ENCODE measurements at places on chromosomes 6 and 20.

GRCh38 chr6:154057098-154057497 is 18.1 kb downstream of the OPRM1 start:
- no peak for DNase-seq

DNA sequence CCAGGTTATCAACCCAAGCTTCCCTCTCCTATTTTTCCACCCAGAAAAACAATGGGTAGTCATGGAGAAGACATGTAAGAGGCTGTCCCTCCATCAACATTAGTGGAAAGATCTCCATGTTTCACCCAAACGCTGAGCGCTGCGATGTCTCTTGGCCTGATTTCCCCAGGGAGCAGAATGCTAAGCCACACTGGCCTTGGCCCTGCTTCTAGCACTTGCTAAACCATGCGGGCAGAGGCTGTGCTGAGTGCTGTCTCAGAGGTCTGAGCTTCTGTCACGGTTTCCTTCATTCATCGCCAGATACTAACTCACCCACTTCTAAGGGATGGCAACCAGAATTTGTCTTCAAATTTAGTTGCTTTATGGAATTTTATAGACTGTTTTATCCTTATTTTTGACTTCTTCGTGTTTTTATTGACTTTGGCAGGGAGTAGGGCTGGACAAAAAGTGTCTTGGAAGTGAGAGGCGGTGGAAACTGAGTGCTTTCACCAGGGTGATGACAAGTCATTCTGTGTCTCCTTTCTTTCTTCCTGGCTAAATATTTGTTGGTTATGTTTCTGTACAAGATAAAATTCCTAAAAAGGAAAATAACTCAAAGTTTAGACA is 181.4 kb upstream of the UST start:
- DNase-seq = no peak

- no peak for DNase-seq
Observed at GRCh38 chr6:53829698-53830221, 35.0 kb downstream of the LRRC1 start.

DNA sequence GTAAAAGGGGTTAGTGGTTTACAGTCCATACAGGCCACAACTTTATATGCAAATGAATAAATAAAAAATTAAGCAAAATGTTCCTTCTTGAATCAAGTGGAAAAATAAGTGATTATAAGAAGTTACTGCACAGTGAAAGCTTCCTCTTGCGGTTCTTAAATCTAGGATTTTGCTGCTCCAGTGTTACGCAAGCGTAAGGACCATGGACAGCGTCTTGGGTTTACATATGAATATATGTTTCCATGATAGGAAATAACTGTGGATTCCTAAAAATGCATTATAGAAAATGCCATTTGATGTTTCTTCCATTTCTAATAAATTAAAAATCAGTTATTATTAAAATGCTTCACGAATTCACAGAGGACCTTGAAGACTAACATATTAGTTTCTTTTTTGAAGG is 176.6 kb upstream of the POU3F2 start:
- DNase-seq = no peak

GRCh38 chr6:16244869-16245451 is 6.6 kb downstream of the GMPR start:
- no peak for DNase-seq

DNA sequence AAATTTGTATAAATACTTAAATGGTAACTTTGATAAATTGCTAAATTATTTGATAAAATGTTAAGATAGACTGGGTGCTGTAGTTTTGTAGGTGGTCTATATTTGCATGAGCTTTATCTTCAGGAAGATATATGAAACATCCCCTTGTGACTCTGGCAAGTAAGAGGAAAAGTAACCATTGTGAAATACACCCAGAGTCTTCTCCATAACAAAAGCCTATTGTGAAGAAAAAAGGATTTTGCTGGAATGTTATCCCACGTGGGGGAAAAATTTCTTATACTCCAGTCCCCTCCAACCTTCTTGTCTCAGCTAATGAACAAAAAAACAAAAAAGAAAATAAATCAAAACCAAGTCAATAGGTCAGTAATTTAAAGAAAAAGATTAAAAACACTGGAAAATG is 600.7 kb downstream of the HDGFL1 start:
- DNase-seq = no peak

- DNase-seq = no peak
Observed at GRCh38 chr20:52166150-52166549, 25.4 kb downstream of the ZFP64 start.

DNA sequence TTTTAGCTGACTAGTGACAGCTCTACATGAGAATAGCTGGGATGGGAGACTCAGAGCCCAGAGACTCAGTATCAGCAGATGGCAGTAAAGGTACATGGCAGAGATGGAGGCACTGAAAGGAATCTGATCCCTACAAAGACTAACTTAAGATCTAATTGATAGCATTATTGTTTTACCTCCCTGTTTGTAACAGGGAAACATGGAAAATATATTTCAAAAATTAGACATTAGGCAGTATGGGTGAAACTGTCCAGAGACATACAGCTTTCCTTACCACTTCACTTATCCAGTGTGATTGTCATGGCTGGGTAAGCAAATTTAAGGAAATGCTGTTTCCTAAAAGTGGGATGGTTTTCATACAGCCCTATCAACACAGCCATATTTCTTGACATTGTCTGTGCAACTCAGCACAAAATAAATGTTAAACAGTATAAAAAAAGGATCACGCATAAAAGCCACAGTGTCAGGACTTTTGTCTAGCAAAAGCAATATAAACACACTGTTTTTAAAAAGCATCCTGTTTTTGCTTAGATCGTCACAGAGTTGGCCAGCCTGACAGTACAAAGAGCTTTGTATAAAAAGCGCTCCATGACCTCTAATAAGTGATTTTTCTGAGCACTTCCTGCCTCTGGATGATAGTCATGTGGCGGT is 376.9 kb downstream of the PHF3 start:
- no peak for DNase-seq

DNA sequence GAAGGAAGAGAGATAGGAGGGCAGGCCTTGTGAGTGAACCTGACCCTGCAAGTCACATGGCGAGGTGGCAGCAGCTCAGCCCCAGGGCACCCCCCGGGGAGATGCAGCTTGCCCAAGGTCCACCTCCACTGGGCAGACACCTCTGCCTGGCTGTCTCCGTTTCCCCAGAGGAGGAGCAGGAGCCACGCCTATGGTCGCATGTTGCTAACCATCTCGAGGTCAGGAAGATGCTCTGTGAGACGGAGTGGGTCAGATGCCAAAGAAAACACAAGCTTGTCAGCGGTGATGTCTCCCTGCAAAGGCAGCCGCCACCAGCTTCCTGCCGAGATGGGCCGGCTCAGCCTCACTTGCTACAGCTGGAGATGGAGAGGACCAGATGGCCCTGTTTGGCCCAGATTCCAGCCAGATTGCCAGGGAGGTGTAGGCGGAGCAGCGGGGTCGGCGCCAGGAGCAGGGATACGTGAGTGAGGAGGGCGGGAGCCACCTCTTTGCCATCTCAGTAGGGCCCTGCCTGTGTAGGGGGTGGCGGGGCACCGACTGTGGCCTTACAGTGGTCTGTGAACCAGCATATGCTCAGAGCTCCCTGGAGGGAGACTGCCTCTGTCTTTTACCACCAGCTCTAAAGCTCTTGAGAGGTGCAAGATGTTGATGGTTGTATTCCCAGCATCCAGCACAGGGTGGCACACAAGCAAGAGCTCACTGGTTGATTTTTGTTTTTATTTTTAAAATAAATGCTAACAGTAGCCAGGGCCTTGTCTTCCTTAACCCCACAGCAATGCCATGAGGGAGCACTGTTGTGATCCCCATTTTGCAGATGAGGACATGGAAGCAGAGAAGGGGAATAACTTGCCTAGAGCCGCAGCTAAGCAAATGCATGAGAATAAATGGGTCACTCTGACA is 42.9 kb upstream of the FAM83D start:
- DNase-seq = no peak

DNA sequence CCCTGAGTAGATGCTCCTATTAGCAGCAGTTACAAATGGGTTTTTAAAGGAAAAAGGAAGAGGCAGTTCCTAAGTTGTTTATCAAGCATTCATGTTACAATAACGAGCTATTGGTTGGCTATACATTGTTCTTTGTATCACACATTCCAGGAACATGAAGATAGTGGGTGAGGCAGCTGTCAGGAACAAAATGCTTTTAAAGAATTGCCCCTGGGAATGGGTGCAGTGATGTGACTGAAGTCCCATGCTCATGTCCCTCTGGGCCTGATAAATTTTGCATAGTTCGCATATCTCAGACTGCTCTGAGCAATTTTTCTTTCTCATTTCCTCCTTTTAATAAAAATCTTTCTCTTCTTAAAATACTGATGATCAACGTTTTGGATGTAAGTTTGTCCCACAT is 3.7 kb downstream of the ENPP1 start:
- no peak for DNase-seq

DNA sequence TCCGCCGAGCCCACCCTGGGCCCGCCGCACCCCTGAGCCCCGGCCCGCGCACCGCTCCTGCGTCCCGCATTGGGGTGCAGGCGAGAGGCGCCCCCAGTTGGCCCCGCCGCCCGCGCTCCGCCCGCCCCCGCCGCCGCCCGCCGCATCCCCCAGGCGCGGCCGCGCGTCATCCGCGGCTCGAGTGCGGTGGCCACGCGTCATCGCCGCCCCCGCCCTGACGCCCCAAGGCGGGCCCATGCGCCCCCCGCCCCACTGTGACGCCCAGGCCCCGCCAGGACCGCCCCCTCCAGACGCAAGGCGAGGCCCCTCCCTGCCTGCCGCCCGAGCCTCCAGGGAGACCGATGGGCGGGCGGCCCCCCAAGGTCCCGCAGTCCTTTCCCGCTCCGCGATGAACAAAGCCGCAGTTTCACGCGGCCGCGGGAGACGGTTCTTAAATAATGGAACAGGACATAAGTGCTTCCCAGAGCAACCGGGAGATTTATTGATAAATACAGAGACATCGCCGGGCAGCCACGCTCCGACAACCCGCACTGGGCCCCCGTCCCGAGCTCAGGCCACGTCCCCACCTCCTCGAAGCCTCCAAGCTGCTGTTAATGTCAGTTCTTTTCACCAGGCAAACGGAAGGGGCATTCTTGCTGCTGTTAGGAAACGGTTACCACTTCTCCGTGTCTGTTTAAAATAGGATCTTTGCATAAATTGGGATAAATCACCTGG is at the start of gene ANKRD60:
Gene ANKRD60 (minus strand): TSS at position 170 of the 714 bp plus-strand sequence. CDS start 0 bp downstream, at position 170.
- peak; percentile 79 for DNase-seq

DNA sequence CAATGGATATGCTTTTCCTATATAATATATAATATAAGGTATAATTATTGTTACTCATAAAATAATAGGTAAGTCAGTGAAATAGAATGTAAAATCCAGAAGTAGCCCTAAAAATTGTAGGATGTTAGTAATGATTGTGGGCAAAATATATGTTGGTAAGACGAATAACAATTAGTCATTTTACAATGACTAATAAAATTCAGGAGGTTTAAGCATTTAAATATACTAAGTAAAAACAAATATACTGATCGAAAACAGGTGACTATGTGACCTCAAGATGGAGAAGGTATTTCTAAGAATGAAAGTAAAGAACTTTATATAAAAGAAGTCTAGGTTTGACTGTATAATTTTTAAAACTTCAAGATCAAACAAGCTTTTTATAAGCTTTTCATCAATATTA is 28.9 kb downstream of the FUCA2 start:
- no peak for DNase-seq

GRCh38 chr6:111087871-111088667 is 766 bp downstream of the SLC16A10 start:
- DNase-seq = peak; percentile 74

DNA sequence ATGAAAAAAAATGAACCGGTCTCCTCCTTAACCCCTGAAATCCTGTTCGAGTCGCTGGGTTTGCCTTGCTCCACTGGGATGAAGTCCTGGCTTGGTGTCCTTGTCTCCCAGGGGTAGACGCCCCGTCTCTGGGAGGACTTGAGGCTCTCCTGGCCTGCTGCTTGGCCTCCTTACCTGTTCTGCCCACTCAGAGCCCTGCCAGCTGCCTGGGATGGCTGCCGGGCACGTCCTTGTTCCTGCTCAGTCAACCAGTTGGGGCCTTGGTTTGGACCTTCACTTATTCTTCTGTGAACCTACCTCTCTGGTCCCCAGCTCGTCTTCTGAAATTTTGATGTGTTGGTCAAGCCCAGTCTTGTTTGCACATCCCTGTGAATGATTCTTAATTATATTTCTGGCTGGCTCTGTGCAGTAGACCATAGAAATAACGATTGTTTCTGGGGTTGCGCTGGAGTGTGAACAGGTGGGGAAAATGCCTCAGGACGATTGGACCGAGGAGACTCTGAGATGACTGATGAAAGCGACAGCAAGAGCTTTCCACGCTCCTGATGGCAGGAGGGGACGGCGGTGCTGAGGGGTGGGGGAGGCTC is 126.5 kb upstream of the ESR1 start:
- DNase-seq = no peak

DNA sequence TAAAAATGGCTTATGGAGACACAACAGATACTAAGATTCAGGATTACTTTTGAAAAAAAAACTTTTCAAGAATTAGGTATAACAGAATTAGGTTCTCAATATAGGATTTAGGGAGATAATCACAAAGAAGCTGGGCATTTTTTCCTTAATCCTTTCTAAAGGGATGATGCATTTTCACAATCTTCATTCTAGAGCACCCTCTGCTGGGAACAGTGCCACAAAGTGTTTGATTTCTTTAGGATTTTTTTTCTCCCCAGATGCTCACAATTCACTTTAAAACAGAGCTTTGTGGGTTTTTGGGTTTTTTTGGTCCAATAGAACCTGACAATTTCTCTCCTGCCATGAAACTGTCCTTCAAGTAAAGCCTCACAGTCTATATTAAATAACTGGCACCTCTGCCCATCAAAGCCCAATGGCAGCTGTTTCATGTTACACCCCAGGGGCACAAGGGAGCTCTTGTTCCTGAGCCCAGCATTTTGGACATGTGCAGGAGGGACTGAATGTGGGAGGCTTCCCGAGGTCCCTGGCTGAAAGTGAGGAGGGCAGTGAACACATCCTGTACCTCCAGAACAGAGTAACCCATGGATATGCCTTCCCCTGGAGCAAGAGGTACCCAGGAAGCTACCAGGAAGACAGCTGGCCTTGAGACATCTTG is 39.7 kb downstream of the PREP start:
- no peak for DNase-seq

DNA sequence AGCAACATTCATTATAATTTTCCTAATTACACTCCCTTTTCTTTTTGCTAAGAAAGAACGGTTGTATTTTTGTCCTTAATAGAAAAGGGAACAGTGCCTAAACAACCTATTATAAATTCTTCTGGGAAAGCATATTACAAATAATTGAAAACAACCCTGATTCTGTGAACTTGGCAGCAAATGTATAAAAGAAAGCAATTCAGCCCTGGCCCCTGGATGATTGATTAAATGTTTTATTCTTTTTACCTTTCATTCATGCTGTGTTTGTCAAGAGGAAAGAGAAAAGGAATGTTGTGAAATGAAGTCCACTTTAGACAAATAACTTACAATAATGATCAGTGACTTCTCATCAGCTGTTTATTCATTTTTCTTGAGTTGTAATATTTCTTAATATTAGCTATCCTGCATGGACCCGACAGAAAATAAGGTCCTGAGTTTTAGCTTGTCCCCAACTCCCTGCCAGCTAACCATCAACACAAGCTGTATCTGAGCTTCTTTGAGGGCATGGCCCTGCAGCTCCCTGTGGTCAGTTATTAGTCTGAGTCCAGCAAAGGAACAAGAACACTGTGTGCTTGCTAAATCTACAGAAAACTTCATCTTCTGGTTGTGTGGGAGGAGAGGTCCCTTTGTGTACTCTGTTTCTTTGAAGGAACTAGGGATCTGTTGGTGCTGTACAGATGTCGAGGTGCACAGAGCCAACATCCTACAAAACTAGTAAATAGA is 248.2 kb downstream of the LAMA2 start:
- no peak for DNase-seq

GRCh38 chr6:139349464-139350020 is 24.9 kb downstream of the CITED2 start:
- DNase-seq = no peak

GRCh38 chr6:139386404-139386803 is 12.0 kb upstream of the CITED2 start:
- no peak for DNase-seq
